Stimulated activated naive CD4-positive, alpha-beta T cell treated with Interleukin-2 at 50 U/mL for 16 hours (primary cell): ENCODE measurements at places on chromosomes 2 and 18.

DNA sequence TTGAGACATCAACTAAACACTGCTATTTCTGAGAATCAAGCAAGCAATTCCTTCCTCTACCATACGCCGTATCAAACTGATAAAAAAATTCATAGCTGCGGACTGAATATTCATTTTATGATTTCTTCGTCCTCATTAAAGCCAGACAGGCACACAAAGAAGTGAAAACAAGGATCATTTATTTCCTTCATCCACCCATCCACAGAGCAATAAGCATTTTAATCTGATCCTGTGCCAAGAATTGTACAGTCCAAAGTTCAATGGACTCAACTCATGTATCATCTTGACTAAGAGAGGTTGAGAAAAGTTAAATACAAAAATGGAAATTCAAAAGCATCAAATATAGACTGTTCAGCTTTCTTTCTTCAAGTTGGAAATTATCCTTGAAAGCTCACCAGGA, 19.7 kb upstream of the SNTG2 start:
- DNase-seq: no peak

DNA sequence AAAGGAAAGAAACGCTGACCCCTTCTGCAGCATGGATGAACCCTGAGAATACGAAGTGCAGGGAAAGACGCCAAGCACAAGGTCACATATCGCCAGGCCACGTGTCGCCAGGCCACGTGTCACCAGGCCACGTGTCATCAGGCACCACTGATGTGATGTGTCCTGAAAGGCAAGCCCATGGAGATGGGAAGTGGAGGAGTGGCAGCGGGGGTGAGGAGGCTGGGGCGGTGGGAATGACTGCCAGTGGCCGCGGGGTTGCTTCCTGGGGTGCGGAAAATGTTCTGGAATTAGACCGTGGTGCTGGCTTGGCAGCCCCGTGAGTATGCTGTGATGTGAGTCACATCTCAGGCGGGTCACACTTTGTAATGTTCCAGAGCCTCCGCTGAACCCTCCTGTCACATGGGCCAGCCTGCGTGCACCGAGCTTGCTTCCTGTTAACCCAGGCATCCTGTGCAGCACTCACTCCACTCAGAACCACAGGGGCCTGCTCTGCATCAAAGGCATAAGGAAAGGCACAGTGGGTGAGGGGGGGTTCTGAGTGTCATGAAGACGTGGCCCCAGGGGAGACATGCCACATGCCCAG, 39.0 kb downstream of the SLC66A2 start:
- DNase-seq: no peak

DNA sequence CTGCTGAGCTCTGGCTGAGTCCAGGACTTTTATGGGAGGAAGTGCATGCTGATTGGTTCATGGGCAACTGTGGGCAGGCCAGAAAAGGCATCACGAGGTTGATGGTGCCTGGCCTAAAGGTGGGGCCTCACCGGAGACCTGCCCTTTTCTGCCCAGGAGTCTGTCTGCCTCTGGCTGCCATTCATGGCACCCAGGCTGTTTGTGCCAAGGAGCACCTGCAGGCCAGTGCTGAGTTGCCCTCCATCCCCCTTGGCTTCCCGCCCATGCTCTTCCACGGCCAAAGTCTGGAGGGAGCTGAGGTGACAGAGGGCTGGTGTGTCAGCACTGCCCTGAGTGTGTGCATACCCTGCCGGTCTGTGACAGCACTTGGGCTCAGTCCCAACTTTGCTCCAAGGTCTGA, 123.2 kb downstream of the PTH2R start:
- DNase-seq: no peak

DNA sequence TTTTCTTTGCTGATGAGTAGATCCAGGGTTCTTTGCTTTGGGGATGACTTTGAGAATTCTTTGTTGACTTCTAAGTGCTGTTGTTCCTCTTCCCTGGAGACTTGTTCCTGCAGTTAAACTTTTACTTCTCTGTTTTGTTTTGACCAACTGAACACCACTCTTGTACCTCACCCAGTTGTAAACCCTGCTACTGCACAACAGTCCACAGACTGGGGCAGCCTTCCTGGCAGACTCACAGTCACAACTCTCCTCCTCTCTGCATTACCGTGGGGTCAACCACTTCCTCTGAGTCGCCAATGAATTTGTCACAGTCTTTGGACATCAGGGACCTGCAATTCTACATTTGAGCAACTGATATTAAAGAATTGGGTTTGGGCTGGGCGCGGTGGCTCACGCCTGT, 3.8 kb upstream of the SLC8A1 start:
- no peak for DNase-seq

GRCh38 chr2:238290091-238290509, 1.7 kb upstream of the PER2 start:
- no peak for DNase-seq

GRCh38 chr2:44928483-44929158, 12.9 kb upstream of the SIX3 start:
- no peak for DNase-seq

- no peak for DNase-seq
Measured at GRCh38 chr2:5736886-5737285, 44.7 kb downstream of the SOX11 start.

DNA sequence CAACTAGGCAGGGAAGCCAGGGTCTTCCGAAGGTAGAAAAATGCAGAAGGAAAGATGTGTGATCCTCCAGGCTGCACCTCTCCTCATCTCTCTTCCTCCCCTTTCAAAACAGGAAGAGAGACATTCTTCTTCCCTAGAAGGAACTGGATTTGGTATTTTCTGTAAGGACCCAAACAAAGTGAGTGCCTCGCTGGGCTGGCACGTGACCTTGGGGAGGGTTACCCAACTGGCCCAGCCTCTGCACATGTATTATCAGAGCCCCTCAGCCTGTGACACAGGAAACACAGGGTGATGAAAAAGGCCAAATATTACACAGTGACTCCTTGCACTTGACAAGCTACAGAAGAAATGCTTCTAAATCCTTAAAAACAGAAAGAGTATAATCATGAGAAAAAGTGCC, 2.3 kb downstream of the HJURP start:
- no peak for DNase-seq

- DNase-seq: no peak
Measured at GRCh38 chr2:69734854-69735544, 6.9 kb upstream of the ANXA4 start.
